ENCODE measurements at places on chromosomes 11 and 22.
A peak's percentile ranks its signal among the peaks of the same experiment; 100 is the strongest.

DNA sequence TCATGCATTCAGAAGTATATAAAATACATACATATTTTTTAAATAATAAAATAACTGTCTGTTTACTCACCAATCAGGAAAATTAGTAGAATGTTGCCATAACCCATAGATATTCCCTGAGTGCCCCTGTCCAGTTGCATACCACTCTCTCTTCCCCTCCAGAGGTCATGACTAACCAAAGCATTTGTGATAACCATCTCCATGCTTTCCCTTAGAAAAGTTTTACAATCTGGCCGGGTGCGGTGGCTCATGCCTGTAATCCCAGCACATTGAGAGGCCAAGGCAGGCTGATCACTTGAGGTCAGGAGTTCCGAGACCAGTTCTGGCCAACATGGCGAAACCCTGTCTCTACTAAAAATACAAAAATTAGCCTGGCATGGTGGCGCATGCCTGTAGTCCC is 33.2 kb upstream of the LDHA start:
- no peak for DNase-seq

DNA sequence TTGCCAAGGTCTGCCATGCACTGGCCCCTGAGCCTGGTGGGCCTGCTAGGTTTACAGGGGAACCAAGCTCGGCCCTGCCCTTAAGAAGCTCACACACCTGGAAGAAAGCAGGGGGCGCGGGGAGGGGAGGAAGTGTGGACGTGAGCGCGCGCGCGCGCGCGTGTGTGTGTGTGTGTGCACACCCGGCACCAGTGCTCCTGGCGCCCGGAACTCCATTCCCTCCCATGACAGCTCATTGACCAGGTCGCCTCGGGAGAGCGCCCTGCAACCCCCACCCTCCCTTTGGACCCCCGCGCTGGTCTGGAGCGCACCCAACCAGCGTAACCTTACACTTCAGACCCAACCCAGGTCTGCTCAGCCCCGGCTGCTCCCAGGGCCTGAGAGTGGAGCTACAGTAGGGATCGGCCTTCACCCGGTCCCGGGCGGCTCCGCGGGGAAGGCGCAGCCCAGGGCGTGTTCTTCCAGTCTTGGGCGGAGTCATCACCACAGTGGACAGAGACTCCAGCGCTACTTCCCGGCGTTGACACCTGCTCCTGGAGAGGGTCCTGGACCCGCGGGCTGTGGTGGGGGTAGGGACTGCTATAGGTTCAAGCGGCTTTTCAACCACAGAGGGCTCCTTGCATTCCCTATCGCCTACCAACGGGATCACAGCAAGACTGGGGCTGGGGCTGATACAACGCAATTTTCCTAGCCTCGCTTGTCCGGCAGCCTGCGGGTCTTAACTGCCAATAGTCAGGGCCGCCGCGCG is 1.5 kb downstream of the GALNT18 start:
- DNase-seq, result no peak

DNA sequence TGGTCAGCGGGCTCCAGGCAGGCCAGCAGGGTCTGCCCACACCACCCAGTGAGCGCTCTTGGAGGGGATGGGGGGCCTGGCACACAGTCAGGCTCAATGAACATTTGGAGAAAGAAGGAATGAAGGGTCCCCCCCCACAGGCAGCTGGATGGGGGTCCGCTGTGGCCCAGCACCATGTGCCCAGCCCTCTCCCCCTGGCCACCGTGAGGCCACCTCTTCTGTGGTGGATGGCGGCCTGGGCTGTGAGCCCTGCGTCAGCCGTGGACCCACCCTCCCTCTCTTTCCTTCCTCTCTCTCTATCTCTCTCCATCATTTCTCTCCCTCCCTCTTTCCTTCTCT is 35.1 kb upstream of the MUC5AC start:
- DNase-seq, result no peak

DNA sequence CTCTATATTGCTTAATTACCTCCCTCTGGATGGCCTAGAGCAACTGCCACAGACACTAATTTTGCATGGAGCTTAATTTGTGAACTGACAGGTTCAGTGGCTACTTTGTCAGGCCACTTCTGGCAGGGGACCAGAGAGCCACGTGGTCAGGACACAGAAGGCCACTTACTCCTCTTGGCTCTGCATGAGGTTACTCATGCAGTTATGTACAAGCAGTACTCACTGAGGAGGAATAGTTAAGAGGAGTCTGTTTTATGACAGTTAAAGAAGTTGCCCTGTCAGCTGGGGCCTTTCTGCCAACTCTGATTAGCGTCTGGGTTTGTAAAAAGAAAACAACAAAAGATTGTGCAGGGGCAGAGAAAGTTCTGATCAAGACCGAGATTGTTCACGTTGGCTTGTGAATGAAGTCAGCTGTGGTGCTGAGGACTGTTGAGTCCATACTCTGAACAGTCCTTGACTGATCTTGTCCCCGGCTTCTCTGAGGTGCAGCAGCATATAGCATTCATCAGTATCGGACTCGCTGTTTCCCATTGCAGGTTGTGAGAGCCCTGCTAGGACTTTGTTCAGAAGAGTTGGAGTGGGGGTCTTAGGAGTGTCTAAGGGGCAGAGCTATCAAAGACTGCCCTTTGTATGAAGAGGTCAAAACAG is 41.4 kb downstream of the PPFIBP2 start:
- DNase-seq, result no peak

GRCh38 chr11:64095949-64096348 is 60.2 kb downstream of the FLRT1 start:
- no peak for DNase-seq

DNA sequence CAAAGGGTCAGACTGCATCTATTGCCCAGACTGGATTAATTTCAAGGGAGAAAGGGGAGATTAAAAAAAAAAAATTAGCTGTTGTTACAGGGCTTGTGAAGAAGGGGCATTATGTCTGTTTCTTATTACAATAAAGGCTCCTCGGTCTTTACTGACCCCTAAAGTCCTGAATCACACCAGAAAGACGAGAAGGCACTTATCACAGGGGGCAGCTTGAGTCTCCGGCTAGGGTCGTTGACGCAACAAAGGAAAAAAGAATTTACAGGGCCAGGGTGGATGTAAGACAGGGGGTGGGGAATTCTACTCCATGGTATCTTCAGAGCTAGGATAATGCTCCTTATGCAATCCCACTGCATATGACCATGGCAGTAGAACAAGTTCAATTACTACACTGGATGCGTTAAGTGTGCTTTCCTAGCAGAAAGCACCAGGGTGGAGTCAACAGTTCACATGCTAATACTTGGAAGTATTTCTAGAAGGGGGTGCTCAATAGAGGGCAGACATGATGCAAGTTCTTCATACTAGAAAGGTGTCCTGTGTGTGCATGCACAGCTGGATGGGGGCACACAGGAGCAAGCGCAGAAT is 16.5 kb downstream of the DDX17 start:
- DNase-seq, result no peak

- DNase-seq, result peak; percentile 50
Measured at GRCh38 chr11:34653851-34654482, 33.1 kb downstream of the EHF start.

DNA sequence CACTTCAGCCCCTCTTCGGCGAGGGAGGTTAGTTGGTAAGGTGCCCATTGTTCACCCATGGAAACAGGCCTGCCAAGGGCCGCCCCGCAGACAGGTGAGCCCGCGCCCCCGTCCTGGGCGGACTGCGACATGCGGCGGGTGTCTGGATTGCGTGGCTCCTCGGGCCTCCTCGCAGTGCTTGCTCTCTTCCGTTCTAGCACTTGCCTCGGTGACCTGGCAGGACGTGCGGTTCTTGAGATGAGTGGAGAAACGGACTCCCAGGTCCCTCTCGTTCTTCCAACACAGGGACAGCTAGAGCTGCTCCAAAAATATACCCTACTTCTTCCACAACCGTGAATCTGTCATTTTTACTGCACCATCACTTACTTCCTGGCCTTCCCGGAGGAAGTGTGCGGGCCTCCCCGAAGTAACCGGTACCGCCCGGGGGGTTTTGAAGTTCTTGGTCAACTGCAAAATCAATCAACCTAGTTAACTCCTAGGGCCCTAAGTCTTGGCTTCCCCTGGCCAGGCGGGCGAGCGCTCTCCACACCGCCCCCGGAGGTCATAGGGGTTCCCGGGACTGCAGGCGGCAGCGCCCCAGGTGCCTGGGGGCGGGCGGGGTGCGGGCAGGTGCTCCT is 745 bp upstream of the ZBTB44 start:
- DNase-seq, result peak; percentile 12

DNA sequence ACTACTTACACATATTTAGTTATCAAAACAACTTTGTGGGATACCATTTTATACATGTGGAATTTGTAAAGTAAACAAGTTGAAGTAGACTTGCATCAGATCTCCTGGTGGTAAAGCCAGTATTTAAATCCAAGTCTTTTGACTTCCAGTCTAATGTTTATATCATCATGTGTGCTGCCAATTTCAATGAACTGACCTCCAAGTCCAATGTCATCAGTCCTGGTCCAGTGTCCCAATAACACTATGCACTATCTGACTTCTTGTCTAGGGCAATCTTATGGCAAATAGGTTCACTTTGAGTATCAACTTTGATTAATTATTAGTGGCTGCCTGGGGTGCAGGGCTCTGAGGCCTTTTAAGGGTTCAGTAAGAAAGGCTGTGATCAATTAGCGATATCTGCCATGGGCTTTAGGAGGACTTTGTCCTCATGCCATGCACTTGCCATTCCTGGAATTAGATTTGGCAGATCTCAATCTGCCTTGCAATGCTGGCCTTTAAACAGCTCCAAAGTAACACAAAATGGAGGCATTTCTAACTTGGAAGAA is 9.6 kb upstream of the PTS start:
- no peak for DNase-seq

DNA sequence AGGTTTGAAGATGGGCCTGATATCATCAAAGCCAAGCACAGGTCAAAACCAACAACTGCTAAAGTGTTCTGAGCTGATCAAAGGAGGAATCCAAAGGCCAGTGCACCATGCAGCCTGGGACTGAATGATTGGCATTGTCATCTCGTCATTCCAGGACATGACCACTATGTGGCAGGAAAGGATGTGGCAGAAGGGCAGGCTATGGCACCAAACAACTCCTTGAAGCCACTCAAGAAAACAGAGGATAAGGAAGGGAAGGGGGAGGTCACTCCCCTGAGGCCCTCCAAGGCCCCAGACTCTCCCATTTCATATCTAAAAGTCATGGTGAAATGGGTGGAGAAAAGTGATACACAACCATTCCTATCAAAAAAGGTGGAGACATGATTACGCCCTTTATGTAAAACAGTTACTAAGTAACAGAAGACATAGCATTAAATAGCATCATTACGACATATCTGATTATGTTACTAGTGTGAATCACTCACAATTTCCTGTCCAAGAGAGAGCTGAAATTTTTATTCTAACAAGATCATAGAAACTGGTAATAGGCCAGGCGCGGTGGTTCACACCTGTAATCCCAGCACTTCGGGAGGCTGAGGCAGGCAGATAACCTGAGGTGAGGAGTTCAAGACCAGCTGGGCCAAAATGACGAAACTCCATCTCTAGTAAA is 49.3 kb downstream of the AHNAK start:
- DNase-seq, result no peak

Data from muscle of back (tissue), 13 donors.